ENCODE measurements at places on chromosomes 4 and X.

DNA sequence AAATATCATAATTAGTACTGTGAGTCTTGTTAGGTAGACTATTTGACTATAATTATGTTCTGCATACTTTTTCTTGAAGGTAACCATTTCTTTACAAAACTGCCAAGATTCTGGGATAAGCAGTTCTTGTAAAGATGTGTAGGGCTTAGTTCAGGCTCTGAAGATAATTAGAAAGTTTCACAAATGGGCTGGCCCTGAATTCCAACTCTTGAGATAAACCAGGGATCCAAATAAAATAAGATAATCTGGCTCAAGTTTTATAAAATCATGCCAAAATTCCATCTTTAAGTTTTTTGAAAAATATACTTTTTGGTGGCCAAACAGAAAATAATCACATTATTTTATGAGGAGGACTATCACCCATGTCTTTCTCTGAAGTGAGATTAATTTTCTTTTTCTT, 35.5 kb upstream of the GLRB start:
- no peak for DNase-seq

GRCh38 chr4:99657798-99658197, at the start of gene C4orf54:
Gene C4orf54, minus strand, starts transcription at chr4:99657828. Its CDS starts 3,180 bp downstream, at chr4:99654648.
- no peak for DNase-seq

DNA sequence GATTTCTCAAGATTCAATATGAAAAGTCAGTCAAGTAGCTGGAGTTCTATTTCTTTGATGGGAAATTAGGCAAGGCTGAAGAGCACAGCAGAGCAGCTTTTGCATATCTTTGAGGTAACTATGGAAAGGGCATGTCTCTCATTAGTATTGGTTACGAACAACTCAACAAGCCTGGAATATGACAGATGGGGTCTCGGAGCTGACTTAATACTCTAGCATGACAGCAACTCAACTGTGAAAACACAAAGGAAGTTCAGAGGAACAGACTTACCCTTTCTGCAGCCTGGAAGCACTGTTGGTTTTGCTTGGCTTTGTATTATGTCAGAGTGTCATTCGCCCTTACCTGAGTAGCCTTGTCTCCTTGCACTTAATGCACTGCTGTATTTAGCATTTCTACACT, 79.9 kb upstream of the AADAT start:
- no peak for DNase-seq

DNA sequence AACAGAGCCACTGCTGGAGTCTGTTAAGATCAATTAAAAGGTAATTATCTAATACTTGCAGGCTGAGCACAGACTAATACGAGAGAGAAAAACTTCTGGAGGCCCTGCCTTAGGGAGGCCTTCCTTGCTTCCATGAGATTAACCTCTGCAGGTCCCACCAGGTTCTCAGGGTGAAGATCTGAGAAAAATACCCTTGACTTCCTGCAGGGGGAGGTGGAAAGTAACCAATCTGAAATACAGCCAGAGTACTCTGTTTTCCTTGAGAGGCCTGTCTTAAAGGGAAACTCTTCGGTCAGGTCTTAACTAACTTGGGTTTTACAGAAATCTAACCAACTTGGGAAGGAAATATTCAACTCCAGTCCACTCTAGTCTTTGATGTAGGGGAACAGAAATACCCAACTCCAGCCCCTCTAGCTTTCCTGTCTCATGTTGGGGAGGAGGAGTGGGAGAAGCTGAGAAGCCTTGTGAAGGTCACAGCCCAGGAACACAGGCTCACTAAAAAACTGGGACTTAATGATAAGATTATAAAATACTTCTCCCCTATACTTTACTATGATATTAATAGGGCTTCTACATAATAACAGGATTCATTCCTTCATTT, 77.1 kb downstream of the TBCK start:
- DNase-seq = no peak

DNA sequence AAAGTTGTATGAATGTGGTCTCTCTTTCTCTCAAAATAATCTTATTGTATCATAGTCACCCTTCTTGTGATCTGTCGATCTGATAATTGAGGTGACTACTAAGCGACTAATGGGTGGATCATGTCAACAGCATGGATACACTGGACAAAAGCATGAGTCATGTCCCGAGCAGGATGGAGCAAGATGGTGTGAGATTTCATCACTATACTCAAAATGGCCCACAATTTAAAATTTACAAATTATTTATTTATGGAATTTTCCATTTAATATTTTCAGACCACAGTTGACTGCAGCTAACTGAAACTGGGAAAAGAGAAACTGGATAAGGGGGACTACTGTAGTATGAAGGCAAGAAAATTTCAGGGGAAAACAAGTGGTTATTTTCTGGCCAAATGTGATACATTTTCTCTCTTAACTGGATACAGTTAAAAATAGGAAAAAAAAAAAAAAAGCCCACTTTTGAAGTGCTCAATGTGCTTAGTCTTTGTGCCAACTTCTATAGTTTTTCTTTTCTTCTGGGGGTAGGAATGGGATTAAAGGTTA, 25.3 kb downstream of the FAM241A start:
- DNase-seq = no peak

DNA sequence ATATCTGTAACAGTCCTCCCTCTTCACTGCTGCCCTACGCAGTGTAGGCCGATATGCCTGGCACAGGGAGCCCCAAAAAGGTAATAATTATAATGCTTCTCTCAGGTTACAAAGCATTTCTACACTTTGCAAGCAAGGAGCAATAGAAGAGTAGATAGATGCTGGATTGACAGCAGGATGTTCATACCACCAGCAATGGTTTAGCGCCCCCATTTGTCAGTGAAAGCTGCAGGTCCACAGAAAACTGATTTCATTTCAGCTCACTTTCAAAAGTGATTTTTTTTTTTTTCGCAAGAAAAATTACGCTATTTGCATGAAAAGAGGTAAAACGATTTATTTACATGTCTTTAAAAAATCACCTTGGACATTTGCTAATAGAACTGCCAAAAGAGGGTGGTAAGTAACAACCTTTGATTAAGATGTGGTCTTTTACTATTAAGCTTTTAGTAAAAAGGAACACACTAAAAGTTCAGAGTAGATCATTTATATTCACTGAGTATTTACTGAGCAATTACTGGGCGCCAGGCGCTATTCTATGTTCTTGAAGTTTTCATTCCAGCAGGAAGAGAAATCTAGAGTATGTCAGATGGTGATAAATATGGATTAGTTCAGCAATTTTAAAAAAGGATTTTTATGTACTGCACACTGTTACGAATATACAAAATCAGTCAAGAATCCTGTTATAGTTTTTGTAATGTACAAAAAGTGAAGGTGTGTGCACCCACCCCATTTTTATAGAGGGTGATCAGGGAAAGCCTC, 34.4 kb downstream of the HPF1 start:
- no peak for DNase-seq

GRCh38 chrX:17459661-17460060, 84.7 kb downstream of the NHS start:
- DNase-seq = no peak

GRCh38 chr4:188722911-188723310, 583.7 kb downstream of the TRIML1 start:
- DNase-seq = no peak

DNA sequence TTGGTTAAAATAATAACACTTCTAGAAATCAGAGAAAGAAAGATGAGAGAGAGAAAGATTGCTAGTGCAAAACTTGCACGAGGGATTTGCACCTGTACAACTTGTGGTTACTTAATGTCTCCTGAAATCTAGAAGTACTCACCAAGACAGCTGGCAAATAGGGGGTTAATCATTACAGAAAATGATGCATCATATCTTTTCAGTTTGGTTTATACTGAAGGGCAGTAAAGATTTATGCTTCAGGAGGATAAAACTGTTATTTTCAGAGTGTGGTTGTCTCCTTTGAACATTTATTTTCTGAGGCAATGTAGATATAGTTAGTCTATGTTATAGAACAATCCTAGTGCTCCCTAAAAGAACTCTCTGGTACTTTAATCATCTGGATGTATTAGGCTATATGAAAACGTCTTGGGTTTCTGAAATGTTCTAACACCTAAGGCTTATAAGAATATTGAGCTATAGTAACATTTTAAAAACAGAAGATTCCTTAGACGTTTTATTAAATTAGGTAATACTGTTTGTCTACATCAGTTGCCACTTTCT, 13.3 kb downstream of the ATOH1 start:
- DNase-seq = no peak

- DNase-seq = no peak
Observed at GRCh38 chr4:8281519-8282133, 12.1 kb downstream of the HTRA3 start.

- peak; percentile 61 for DNase-seq
Observed at GRCh38 chr4:2793586-2794485, 951 bp downstream of the SH3BP2 start.
